ENCODE measurements at places on chromosomes 1 and 21. TPM values are rescaled to one million over a fixed set of nuclear protein-coding genes. Genes with fewer than 3 reads are reported as not detected.

ST6GALNAC5 gene
- 8.0 TPM for total RNA-seq

SERBP1 gene
- 506 TPM for total RNA-seq

OR14K1 gene
- not detected for total RNA-seq

DNA sequence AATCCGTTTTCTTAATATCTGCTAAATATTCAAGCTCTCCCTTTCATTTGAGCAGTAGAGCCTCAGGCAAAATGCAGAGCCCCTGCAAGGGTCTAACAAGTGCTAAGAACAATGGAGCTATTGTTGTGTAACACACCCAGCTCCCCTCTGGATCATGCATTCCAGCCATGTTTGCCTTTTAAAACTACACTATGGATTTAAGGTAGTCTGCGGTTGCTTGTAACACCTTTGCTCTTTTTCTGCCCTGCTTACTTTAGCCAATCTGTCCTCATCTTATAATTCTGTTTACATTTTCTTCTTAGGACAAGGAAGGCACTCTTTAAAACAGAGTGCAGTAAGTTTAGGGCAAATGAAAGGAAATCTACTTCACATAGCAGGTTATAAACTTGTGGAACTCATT, 60.0 kb upstream of the C1orf105 start:
- ATAC-seq: no peak

- peak; percentile 31 for ATAC-seq
Observed at GRCh38 chr1:28887419-28887834, 26.9 kb upstream of the EPB41 start.
